NCI-H1092 treated with DMSO at 0.1 percent for 48 hours (cell line): ENCODE measurements at places on chromosomes 6 and 20.

- DNase-seq: no peak
These were observed 17.3 kb downstream of the EEF1E1 start for GRCh38 chr6:8085053-8085511.

DNA sequence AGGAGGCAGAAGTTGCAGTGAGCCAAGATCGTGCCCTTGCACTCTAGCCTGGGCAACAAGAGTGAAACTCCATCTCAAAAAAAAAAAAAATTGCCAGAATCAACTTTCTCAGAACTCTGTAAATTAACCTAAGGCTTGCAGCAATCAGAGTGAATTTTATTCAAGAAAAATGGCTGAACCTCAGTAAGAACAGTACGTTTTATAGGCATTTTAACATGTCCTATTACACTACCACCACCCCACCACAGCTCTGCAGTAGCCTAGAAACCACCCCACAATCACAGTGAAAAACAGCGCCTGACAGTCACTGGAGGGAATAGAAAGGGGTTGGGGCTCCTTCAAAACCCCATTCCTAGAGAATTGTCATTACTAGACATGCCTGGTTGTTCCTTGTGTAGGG, 16.4 kb upstream of the BTN1A1 start:
- no peak for DNase-seq

DNA sequence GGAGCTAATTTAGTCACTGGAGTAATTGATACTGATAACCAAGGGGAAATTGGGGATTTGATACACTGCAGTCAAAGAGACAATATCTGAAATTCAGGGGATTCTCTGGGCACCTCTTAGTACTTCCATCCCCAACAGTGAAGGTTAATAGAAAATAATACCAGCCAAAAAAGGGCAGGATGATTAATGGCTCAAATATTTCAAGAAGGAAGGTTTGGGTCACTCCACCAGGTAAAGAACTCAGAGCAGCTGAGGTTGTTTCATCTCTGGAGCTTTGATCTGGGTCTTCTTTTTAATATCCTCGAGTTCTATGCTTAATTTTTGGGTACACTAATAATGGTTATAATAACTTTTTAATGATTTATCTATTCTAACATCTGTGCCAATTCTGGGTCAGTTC, 70.8 kb downstream of the CDKAL1 start:
- DNase-seq: no peak

- no peak for DNase-seq
These were observed at the start of gene CALHM5 for GRCh38 chr6:116511424-116512110. CALHM5 (plus strand) TSS chr6:116511639; CDS start chr6:116511697, 58 bp downstream.

- no peak for DNase-seq
These were observed 215.2 kb downstream of the TMEM242 start for GRCh38 chr6:157107915-157108651.

DNA sequence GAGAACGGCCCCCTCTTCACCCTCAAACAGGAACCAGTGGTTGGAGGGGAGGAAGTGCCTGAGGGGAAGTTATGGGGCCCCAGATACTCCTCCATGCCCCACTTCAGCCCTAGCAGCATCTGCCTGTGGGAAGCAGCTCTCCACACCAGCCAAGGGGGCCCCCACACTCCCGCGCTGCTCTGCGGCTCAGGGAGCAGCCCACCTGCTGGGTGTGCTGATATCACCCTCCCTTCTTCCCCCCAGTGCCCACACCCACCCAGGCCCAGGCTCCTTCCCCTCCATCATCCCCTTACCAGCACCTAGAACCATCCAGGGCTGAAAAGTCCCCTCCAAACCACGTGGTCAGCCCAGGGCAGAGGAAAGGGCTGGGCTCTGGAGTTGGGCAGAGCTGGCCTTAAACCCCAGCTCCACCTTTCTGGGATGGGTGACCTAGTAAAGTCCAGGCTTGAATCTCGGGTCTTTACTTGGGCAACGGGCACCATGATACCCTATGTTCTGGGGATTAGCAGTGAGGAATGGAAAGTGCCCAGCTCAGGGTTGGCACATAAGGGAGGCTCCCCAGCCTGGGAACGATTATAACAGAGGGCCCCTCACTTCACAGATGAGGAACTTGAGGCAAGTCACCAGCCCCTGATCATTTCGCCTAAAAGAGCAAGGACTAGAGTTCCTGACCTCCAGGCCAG, 663 bp downstream of the LST1 start:
- DNase-seq: no peak

DNA sequence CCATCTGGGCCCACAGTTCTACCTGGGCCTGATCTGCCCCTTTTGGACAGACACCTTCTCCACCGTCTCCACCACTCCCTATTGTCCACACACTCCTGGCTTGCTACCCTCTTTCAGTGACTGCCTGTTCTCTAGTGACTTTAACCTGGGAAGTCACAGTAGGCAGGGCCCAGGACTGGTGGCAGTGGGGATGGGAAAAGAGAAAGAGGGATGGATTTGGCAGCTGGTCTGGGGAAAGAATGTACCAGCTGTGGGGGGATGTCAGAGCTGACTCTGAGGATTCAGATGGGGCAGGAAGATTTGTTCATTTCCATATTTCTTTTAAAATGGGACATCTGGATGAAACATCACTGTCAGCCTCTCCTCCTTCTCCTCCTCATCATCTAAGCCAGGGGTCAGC, 85.5 kb downstream of the SULF2 start:
- DNase-seq: no peak

DNA sequence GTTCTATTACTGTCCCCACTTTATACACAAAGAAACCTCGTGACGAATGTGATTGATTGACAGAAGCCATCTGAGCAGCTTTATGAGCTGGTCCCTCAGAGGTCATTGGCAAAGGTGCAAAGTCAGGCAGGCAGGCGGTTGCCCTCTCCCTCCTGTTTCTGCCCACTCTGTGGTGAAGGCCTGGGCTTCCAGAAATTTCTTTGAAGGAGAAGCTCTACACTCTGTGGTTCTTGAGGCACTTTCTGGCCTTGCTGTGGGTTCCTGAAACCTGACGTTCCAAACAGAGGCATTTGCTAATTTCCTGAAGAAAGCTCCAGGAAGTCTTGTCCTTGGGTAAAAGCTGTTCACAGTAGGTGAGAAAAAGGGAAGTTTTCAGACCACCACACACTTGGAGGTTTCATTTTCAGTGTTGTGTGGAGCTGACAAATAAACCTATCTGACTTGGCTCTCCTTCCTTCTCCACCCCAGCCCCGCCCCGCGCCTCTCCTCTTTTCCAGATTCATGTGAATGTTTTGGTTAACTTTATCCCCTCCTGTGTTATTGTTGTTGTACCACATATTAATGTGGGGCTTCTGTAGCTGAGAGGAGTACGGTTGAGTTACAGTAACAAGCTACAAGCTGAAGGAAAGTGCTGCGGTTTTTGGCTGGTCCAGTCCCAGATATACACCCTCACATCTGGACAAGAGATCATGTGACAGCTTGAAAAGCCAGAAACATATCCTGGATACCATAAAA, 274.1 kb downstream of the CLIC5 start:
- DNase-seq: no peak

GRCh38 chr6:29510746-29511300, 23.1 kb upstream of the MAS1L start:
- no peak for DNase-seq

GRCh38 chr6:13034316-13034715, 294.0 kb downstream of the TBC1D7 start:
- DNase-seq: no peak

DNA sequence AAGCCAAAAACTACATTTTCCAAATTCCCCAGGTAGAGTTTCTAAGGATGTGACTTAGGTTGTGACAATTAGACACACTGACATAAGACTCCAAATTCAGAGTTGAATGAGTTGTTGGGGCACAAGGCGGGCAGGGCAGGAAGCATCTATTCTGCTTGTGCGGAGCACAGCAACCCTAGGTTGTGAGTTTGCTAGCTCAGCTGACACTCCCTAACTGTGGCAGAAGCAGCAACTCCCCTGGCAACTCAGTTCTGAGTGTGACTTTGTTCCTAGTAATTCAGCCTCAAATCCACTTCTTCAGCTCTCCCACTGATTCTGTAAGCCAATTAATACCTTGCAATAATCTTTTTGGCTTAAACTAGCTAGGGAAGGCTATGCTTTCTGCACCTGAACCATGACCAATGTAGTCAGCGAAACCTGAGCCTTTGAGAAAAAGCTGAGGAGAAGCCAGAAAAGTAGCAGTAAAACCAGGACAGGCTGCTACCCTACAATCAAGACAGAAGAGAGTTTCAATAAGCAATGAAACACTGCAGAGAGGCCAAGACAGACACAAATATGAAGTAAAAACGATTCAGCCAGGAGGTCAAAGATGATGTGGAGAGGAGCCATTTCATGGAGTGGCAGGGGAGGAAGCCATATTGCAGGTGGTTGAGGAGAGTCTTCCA, 30.0 kb upstream of the PAQR8 start:
- no peak for DNase-seq

- no peak for DNase-seq
These were observed 42.3 kb downstream of the RPP40 start for GRCh38 chr6:4961322-4962168.

DNA sequence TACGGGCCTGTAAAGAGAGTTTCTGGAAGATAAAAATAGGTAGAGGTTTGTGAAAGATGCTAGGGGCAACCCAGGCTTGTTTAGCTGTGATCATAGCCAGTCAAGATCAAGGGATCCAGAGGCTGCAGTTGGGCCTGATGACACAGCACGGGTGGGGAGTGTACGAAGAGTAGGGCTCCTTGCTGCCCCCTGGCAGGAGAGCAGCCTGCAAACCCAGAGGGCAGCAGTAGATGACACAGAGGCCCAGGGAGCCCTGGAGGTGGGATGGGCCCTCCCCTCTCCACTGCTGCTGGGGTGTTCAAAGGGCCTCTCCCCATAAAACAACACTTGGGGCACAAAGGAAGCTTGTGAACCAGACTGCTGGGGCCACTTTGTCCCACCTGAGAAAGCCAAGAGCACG, 47.2 kb downstream of the VEGFA start:
- no peak for DNase-seq

- no peak for DNase-seq
These were observed 47.1 kb upstream of the PIM1 start for GRCh38 chr6:37122861-37123260.
